ENCODE measurements at places on chromosomes 3 and 15.

- no peak for DNase-seq
Measured at GRCh38 chr3:54326951-54327350, 204.6 kb downstream of the CACNA2D3 start.

GRCh38 chr3:50574444-50574831 lies 5.1 kb downstream of the HEMK1 start:
- DNase-seq, result no peak

- no peak for DNase-seq
Measured at GRCh38 chr3:108736821-108737220, 20.4 kb downstream of the RETNLB start.

DNA sequence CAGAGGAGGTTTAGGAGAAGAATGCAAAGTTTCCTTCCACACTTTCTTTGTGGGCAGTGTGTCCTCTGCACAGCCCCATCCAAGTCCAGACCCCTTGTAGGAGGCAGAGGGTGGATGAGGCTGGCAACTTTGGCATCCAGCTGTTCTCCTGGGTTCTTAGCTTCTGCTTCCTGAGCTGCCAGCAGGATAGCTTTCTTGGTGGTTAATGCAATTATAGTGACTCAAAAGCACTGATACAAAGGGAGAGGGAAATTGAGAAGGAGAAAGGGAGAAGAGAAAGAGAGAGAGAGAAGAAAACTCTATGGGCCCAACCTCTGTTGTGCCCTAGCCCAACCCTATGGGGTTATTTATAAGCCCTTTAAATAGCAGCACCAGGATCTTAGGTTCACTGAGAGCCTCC lies 4.5 kb upstream of the TNFAIP8L3 start:
- no peak for DNase-seq

GRCh38 chr15:89761009-89761831 lies 10.2 kb upstream of the MESP1 start:
- DNase-seq, result no peak

DNA sequence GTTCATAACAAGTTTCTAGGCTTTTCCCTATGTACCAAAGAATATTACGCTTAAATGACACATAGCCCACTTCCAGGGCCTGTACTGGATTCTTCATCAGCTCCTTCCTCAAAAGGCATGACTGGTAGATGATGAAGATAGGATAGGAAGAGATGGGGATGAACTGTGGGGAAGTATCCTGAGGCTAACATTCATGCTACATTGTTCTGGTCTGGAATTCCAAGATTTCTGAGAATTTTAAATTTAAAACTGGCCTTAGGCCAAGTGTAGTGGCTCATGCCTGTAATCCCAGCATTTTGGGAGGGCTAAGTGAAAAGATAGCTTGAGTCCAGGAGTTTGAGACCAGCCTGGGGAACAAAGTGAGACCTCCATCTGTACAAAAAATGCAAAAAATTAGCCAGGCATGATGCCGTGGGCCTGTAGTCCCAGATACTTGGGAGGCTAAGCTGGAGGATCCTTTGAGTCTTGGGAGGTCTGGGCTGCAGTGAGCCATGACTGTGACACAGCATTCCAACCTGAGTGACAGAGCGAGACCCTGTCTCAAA lies 160.1 kb upstream of the PLAAT1 start:
- no peak for DNase-seq

- no peak for DNase-seq
Measured at GRCh38 chr15:66085128-66085527, 168.4 kb downstream of the MEGF11 start.

- no peak for DNase-seq
Measured at GRCh38 chr3:182111967-182112366, 400.2 kb downstream of the SOX2 start.

DNA sequence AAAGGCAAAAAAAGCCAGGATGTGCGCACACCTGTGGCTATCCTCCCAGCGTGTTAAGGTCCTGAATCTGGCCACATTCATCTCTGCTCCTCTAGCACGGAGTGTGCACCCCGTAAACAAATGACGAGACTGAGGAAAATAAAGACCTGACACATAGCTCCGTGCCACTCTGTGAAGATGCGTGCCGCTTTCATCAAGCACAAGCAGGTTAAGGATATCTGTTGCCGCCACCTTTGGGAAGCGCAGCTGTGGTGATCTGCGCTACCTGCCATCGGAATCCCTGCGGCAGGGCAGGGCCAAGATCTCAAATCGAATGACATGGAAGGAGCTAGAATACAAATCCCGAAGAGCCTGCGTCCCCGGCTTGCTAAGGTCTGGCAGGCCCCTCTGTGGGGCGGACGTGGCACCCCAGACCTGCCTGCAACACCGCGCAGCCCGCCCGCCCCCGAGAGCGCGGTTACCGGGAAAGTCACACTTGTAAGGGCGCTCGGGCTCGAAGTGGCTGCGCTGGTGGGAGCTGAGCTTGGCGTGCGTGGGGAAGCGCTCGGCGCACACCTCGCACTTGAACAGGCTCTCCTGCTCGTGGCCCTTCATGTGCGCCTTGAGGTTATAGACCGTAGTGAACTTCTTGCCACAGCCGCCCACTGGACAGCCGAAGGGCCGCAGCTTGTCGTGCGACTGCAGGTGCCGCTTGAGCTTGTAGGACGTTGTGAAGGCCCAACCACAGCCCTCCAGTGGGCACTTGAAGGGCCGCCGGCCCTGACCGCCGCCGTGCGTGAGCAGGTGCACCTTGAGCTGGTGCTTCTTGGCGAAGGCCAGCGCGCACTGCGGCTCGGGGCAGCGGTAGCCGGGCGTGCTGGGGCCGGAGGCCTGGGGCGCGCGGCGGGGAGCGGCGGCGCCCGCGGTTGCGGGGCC lies 936 bp downstream of the ZXDC start:
- no peak for DNase-seq

- DNase-seq, result no peak
Measured at GRCh38 chr3:111324151-111324550, 217.8 kb upstream of the CD96 start.

- peak; percentile 69 for DNase-seq
Measured at GRCh38 chr3:184359610-184360009, 1.8 kb downstream of the CLCN2 start.

- DNase-seq, result no peak
Measured at GRCh38 chr15:40878785-40879184, 4.8 kb upstream of the RHOV start.

- DNase-seq, result no peak
Measured at GRCh38 chr3:2904054-2904453, 206.1 kb downstream of the IL5RA start.

- DNase-seq, result no peak
Measured at GRCh38 chr3:115563984-115564383, 59.3 kb upstream of the GAP43 start.

DNA sequence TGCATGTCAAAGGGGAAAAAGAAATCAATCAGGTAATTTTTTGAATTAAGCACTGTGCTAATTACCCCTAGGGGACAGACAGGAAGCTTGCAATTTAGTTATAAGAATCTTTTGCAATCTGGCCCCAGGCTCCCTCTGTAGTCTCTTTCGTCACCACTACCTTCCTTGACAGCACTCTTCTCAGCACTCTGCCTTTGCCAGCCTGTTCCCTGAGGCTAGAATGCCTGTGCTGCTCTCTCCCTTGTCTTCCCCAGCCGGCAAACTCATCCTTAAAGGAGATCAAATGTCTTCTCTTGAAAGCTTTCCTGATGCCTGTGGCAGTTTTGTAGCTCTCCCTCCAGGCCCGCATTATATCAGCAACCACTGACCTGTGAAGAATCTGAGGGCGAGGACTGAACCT lies 32.4 kb upstream of the PRTG start:
- no peak for DNase-seq

DNA sequence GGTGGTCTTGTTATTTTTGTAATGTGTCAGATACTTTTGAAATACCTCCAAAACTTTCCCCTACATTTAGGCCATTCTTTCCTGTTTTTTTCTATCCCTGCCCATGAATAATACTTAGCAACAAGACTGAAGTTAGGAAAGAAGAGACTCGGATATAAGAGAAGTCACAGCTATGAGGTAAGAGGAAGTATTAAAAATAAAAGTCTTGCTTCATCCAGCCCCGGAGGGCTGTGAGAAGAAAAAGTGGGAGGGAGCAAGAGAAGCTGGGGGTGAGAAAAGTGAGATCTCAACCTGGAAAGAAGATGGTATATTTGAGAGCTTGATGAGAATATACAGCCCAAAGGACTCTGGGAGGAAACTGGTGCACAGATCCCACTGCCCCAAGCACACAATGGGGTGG lies 213.5 kb upstream of the CDIN1 start:
- DNase-seq, result no peak

DNA sequence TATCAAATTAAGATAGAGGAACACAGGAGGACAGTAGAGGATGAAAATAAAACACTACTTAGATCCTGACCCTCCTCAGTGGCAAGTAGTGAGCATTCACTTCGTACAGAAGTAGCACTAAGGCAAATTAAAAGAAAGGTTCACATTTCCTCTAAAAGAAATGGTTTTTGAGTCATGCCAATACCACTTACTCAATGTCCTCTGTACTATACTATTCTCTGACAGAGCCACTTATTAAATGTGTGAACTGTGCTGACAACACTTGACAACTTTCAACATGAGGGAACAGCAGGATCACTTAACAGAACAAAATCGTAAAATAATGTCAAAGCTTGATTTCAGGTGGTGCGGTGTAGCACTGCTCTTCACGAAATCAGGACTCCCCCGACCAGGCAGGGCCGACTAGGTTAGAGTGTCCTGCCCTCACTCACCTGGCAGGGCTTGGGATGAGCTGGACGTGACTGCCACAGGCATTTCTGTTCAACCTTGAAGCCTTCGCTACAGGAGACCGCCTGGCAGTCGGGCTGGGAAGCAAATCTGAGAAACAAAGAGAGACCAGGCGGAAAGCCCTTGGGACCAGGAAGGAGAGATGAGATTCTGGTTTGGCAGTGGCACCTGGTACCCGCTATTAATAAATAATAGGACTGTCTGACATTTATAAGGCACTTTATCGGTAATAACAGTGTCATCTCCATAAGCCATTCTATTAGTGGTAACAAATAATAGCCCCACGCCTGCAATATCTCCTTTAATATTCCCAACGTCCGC lies 611 bp upstream of the SLC27A2 start:
- DNase-seq, result no peak

DNA sequence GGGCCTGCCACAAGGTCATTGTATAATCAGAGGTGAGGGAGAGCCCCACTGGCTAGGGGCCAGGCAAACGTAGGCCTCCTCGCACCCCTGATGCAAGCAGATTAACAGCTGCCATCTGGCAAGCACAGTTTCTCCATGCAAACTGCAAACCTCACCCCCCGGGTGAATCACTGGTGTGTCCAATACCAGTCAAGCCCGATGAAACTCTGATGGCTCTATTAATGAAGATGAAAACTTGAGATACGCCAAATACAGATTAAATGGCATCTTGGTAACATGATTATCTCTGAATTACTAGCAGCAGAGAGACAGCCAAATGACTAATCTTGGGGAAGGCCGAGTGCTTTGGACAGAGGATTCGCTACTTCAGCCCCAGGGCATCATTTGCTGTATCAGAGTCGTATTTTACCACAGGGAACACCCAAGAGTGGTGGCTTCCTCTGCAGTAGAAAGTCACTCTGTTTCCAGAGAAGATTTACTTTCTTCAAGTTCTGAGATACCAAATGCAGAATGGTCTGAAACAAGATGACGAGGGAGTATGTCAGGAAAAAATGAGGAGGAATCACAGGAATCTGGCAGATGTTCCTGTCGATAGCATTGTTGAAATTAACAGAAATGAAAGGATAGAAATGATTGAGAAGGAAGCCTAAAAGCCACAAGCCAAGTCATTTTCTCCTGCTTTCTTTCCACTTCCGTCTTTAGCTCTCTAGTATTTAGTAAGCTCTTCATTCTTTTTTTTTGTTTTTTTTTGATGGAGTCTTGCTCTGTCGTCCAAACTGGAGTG lies 96.2 kb upstream of the NR2F2 start:
- DNase-seq, result no peak

GRCh38 chr3:30401971-30402370 lies 204.4 kb upstream of the TGFBR2 start:
- DNase-seq, result no peak

GRCh38 chr3:71821116-71821515 lies 36.2 kb upstream of the PROK2 start:
- no peak for DNase-seq
